Psoas muscle (tissue), 8 donors: ENCODE measurements at places on chromosomes 1 and 21. TPM values are rescaled to one million over a fixed set of nuclear protein-coding genes. Genes with fewer than 3 reads are reported as not detected.

USP16 gene
- 42.3 TPM for polyA plus RNA-seq

MPL gene
- not detected for polyA plus RNA-seq

CSF1 gene
- 13.8 TPM for polyA plus RNA-seq

TENT5C gene
- 9.7 TPM for polyA plus RNA-seq

CCDC181 gene
- polyA plus RNA-seq: 0.25 TPM

TBX15 gene
- 53.8 TPM for polyA plus RNA-seq

PTPN14 gene
- polyA plus RNA-seq: 9.1 TPM
